NCI-H1436 treated with DMSO at 0.1 percent for 48 hours (cell line): ENCODE measurements at places on chromosomes 6 and 20.

DNA sequence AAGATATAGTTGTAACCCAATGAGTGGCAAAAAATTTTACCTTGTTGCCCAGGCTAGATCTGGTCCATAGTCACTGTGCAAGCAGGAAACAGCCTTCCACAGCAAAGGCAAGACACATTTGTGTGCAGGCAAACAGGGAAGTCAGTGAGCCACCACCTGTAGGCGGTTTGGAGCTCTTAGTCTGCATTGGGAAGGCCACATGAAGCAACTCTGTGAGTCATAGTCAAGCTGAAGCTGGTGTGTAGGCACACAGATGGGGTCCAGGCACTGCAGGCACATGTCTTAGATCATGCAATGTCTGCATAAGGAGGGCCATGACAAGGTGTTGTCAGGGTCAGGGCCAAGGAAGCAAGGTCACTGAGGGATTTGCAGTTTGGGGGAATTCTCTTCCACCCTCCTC is 543.2 kb upstream of the EPHA7 start:
- DNase-seq = no peak

- DNase-seq = no peak
Measured at GRCh38 chr6:51983564-51983963, 103.8 kb downstream of the PKHD1 start.

DNA sequence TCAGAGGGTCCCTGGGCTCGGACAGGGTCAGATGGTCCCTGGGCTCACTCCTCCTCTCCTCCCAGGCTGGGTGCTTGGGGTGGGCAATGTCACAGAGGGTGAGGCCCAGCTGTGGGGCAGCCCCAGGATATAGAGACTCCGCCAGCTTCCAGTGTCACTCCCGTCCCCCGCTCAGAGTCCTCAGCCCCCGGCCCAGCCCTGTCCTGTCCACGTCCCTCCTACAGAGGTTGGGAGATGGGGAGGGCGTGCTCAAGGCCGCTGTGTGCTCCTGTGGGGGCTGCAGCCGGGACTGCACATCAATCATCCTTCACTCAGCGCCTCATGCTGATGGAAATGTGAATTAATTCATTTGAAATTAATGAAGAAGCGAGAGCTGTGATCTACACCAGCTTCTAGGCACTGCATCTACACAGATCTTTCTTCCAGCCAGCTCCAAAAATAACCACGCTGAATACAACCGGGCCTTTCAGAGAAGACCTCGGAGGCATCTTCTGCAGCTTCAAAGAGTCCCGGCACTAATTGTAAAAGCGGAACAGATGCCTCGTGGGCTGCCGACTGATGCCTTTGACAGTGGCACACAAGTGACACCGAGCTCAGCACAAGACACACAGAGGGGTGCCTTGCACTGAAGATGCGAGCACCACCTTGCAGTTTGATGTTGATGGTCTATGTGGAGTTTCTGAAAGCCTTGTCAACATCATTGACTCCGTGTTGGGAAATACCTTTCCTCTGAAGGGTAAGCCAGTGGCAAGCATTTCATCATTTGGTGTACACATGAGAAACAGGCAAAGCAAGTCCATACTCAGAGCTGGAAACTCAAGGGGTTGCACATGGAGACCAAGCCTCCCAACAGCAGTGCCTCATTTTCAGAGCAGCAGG is 39.3 kb downstream of the DACT2 start:
- DNase-seq = no peak

- DNase-seq = no peak
Measured at GRCh38 chr6:34866509-34866908, 21.3 kb downstream of the TAF11 start.

GRCh38 chr6:34465531-34466241 is at the start of gene PACSIN1:
Gene PACSIN1, plus strand, starts transcription at chr6:34466076. Its CDS starts 60,230 bp downstream, at chr6:34526306.
- no peak for DNase-seq

GRCh38 chr6:11412011-11412424 is 125.5 kb upstream of the TMEM170B start:
- DNase-seq = no peak

DNA sequence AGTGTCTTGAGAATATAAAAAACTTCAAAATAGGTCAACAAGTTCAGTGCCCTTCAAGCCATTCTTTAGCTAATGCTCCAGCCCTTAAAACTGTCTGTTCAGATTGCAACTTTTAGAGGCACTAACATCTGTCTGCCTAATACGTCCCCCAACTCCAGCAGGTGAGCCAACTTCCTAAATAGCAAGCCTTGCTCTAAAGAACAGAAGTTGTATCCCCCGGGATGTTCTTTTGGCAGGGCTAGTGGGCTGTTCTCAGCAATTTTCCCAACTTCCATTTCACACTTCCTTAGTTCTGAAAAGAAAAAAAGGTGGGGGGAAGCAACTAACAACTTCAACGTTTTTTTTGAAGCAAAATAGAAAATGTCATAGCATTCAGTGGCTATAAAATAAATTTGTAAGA is 290.0 kb upstream of the PTCHD4 start:
- DNase-seq = no peak

DNA sequence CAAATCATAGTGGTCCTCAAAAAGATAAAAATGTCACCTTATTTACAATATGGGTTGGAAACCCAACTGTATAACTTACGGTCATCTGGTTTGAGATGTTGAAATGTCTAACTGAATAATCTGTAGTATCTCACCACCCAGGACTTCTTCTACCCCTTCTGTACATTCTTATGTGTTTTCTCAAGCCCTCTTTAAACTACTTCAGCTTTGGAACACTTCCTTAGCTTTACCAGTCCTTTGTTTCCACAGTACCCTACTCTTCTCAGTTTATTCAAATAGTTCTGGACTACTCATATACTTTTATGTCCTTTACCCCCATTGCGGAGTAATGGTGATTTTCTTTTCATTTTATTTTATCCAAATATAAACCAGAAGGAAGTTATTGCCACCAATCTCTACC is 128.6 kb upstream of the FOXO3 start:
- DNase-seq = no peak

- no peak for DNase-seq
Measured at GRCh38 chr6:138419766-138420165, 15.7 kb downstream of the HEBP2 start.

GRCh38 chr6:98335594-98335993 is 498.8 kb upstream of the POU3F2 start:
- no peak for DNase-seq

- no peak for DNase-seq
Measured at GRCh38 chr6:159969921-159970320, 1.0 kb downstream of the IGF2R start.

GRCh38 chr6:28254121-28254519 is 2.1 kb upstream of the ZKSCAN4 start:
- DNase-seq = no peak

- no peak for DNase-seq
Measured at GRCh38 chr20:63449025-63449424, 23.4 kb downstream of the KCNQ2 start.

- no peak for DNase-seq
Measured at GRCh38 chr20:1912053-1912452, 16.8 kb downstream of the SIRPA start.

- no peak for DNase-seq
Measured at GRCh38 chr6:50899306-50899870, 80.7 kb downstream of the TFAP2B start.

- peak; percentile 56 for DNase-seq
Measured at GRCh38 chr6:63635588-63636517, at the start of gene PHF3. Gene PHF3, plus strand, starts transcription at chr6:63635802. Its CDS starts 10,750 bp downstream, at chr6:63646552.

- DNase-seq = no peak
Measured at GRCh38 chr6:89503641-89504040, 70.7 kb downstream of the ANKRD6 start.

DNA sequence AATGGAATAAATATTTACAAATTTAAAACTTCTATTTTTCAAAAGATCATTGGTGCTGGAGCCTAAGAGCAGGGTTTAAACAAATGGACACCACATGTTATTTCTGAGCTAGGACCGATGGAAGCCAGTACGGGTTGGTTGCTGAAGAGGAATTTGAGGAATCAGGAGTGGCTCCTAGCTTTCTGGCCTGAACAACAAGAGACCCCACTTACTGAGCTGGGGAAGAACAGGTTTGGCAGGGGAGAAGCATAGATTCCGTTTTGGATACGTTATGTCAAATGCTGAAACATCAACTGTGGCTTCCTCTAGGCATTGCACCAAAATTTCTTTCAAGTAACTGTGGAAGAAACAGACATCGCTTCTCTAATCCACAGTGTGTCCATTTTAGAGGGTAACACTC is 6.7 kb downstream of the WDR27 start:
- no peak for DNase-seq

DNA sequence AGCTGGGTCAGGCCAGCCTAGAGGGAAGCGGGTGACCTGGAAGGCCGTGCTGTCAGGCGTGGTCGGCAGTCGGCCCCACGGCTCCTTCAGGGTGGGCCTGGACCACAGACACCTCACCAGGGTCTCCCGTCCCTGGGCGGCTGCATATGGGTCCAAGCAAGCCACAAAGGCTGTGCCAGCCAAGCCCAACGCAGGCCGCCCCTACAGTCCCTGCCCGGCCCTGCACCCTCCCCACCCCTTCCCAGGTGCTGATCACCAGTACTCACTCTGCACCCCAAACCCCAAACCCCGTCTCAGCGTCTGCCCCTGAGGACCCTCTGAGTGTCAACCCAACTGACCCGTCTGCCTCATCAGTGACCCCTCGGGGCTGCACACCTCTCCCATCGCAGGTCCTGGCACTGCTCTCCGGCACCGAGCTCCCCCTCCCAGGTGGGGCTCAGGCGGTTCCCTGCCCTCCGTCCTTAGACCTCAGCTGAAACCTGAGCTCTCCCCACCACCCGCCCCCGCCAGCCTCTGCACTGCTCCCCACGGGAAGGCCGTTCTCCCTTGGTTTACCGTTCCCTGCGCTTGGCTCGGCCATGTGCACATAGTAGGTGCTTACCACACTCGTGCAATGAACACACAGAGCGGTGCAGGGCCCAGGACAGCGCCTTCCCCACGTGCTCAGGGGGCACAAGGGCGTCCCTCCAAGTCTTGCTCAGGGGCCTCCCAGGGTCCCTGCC is 1.5 kb upstream of the PPDPF start:
- no peak for DNase-seq

DNA sequence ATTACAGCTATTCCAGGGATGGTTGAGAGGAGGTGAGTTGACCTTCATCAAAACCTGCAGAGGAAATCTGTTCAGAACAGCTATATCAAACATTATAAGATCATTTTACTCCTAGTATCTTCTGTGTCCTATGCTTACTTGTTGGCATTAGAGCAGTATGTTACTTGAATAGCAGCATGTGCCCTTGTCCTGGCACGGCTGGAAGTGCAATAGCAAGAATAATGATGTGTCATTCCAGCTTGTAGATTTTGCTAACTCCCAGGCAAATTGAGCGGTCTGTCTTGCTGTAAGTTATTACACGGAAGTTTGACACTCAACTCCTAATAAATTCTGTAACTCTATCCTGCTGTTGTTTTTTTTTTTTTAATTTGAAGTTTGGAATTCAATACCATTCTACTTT is 385.5 kb downstream of the TENT5A start:
- no peak for DNase-seq

GRCh38 chr6:41092421-41093140 is 19.8 kb downstream of the NFYA start:
- no peak for DNase-seq

DNA sequence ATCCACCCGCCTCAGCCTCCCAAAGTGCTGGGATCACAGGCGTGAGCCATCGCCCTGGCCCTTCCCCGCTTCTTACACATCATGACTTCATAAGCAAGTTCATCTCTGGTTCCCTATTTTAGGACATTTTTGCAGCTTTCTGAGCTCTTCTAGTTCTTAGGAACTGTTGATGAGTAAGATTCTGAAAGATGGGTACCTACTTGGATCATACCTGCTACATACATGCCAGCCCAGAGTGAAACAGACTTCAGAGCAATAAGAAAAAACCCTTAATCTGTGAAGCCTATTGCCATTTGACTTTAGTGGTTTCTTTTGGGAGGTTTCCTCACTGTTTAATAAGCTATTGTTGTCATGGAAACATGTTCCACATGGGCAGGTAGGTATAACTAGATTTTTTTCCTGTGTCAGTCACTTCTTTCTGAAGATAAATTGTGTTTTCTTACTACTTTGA is 27.9 kb upstream of the TMEM217 start:
- no peak for DNase-seq

DNA sequence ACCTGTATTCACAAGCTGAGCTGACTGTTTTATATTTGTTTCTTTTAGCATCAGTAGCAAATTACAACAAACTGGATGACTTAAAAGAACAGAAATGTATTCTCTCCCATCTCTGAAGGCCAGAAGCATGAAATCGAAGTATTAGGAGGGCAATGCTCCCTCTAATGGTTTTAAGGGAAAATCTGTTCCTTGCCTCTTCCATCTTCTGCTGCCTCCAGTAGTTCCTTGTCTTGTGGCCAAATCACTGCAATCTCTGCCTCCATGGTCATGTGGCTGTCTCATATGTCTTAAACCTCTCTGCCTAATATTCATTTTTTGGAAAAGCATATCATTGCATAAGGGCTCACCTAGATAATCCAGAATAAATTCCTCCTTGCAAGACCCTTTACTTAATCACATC is 25.2 kb upstream of the ASCC3 start:
- DNase-seq = no peak

DNA sequence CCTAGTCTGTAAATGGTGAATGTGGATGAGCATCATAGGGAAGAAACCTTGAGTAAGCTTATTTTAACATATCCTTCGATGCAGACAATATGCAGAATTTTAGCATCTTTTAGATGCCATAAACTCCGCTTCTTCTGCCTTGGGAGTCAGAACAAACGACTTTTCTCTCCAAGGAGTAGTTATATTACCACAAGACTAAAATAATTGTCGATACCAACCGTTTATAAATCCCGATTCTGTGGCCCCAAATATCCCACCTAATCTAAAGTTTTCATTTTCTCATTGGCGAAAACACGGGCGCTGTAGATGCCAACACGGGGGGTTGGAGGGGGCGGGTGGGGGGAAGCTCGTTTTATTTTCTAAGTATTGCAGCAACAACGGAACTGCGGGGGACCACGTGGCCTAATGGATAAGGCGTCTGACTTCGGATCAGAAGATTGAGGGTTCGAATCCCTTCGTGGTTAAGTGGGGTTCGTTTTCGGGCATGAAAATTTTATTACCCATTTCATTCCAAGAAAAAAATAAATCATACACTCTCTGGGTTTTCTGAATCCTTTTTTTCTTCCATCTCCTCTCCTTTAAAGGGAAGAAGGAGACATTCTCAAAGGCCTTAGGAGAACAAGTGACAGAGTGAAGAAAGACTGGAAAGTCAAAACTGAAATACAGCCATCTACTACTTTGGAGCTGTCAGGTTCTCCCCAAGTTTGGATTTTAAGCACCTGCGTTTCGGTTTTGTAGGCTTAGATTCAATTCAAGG is 65.5 kb upstream of the BTN3A2 start:
- no peak for DNase-seq
